ENCODE measurements at places on chromosomes 12 and 14.

DNA sequence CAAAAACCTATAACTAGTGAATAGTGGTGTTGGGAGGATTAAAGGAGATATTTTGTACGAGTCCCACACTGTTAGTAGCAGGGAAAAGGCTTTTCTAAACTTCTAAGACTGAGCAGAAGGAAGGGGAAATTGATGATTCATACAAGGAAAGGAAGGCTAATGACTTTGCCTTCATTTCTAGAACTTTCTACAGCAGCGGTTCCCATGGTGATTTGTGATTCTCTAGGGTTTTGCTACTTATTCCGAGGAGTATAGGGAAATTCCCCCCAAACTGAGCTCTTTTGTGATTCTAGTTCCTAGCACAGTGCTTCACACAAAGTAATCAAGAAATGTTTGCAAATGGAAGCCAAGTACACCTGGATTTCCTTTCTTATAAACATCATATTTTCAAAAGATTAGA is 23.8 kb upstream of the PWP1 start:
- DNase-seq, result no peak

- DNase-seq, result no peak
Observed at GRCh38 chr12:124709722-124710687, 142.6 kb upstream of the NCOR2 start.

DNA sequence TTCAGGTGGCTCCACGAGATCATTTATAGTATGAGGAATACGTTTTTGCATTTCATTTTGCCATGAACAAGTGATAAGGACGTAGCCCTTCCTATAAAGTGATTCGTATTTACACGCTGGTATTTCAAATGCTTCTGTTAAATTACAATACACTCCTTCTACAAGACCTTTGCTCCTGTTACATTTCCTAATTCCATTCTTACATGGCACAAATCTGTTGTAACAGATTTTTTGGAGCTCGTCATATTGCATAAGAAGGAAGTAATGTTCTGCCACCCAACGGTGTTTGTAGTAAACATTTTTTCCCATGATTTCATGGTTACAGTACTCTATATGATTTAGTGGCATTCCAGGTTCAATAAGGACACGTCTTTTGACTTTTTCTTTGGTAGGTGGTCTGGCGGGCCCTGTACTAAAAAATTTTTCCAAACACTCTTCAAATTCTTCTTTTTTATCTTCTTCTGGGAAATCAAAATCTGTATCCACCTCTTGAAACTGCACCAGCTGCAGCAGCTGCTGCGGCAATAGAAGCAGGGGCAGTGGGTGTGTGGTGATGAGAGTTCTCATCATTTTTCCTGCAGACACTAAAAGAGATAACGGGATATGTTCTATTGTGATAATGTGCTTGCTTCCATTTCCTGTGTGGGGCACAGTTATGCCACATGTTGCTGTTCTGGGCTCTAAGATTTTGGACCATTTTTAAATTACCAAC is 4.2 kb downstream of the RNASE9 start:
- DNase-seq, result no peak

GRCh38 chr12:64042911-64043310 is 179.2 kb downstream of the KICS2 start:
- no peak for DNase-seq

DNA sequence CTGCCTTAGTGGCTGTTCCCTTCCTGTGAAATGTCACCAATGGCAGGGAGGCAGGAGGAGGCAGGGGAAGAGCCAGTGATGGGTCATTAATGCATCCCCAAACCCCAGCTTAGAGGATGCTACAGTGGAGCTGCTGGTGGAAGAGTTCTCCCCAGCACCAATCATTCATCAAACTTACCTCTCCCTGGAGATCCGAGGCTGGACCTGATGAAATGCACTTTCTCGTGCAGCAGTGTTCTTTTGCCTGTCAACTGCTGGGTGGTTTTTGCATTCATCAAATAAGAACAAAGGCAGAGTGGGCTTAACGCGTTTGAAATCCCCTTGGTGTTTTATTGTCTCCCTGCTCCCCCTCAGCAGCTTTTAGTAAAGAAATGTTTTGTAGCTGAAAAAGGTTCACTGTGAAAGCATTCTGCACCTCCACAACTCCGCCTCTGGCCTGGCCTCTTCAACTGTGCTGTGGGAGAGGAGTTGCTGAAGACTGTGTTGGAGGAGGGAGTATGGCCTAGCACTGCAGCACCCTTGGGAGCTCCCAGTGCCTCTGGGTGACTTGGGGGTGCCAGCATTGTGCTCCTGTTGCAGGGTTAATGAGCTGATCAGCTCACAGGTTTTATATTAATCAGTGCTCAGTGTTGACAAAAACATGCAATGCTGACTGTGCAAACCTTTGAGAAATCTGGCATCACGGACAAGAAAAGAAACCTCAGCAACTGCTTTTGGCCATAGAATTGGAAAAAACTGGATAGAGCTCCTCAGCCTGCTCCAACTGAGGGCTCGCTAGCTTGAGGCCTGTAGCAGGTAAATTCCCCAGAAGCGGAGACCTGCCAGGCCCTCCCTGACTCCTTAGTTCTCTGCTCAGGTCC is 14.4 kb downstream of the TSPAN9 start:
- DNase-seq, result no peak

DNA sequence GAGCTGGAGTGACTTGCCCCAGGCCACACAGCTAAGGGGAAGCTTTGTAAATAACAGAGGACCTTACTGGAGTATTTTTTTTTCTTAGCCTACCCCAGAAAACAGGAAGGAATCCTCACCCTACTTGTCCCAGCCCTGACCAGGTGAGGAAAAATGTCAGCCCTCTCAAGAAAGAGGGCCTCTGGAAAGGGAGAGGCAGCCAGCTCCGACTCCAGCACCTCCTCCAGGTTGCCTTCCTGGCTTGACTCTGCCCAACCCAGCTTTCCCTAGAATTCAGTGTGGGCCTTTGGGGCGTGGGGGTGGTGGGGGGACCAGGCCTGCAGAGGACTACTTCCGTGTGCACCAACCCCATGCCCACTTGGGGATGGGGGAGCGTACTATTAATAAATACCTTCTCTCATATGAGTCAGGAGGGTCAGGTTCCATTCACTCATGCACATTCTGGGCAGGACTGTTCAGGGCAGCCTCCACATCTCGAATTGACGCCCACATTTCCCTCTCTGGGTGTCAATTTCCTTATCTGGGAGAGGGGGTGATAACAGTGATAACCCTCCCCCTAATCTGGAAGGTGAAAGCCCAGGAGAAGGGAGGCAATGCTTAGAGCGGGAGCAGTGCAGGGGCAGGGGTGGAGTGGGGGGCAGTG is 5.2 kb downstream of the RHOF start:
- DNase-seq, result no peak

DNA sequence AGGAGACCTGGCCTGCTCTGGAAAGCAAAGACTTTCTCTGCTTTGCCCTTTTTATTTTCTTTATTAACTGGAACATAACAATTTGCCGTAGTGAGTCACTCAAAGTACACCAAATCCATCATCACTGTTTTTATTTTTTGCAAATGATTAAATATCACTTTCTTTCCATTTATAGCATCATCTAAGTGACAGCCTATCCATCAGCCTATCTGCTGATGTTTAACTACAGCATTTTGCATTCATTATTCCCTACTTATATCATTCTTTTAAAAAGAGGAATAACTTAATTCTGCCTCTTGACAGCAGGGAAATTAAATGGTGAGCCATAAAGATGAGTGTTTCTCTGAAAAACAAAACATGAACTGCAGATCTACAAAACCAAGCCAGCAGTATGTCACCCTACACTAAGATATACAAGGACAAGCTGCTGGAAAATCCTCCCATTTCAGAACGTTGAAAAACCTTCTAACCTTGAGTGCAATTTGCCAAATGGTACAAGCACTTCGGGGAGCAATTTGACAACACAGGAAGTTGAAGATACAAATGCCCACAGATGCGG is 821.3 kb upstream of the TMEM132C start:
- no peak for DNase-seq

GRCh38 chr12:14322403-14322802 is 43.1 kb upstream of the ATF7IP start:
- DNase-seq, result no peak

GRCh38 chr12:53060721-53061276 is 10.9 kb downstream of the TNS2 start:
- DNase-seq, result no peak

DNA sequence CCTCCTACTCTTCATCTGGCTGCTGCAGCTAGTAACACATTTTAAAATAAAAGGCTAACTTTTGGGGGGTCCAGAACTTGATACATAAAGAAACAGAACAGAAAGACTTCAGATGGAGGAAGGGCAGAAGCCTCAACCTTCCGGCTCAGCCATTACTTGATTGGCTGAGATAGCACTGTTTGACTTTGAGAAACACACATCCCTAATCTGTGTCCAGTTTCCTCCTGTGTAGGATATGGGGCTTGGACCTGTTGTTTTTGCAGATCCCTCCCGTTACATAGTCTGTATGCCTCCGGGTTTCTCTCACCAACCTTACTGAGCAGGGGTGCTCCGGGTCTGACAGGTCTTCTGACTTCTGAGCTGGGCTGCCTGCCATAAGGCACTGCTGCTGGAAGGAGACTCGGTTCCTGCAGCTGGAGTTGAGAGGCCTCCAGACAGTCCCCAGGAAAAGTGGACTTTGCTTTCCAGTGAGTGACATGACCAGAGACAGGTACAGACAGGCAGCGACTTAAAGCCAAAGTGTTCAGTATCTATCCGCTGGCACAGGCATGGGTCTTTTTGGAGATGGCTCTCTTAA is 8.3 kb upstream of the ZNF641 start:
- no peak for DNase-seq

DNA sequence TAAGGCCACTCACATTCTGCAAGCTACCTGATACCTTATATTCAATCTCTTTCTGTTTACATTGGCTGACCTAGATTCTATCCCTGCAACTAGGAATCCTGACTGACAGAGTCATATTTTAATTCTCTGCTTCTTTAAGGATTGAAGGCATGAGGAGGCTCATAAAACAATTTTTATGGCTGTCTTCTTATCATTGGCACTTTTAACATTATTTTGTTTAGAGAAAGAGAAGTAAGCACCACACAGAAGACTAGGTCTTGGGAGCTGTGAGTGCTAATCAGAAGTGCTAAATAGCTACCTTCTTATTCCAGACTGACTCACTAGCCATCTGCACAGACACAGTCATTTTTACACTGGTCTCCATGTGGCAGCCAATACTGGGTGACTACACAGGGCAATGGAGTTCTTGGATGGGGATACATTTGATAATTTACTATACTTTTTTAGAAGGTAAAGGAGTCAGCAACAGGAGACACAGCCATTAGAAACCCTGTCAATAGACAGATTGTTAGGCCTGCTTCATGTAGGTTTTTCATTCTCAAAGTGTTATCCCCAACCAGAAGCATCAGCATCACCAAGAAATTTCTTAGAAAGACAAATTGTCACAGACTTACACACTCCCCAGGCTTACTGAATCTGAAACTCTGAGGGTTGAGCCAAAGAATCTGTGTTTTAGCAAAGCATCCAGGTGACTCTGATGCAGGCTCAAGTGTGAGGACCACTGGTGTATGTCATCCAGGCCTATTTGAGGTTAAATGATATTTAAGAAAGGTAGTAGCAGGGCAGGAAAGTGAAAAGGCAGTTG is 214.1 kb downstream of the DUSP6 start:
- DNase-seq, result no peak

- no peak for DNase-seq
Observed at GRCh38 chr12:67519484-67520433, 128.8 kb upstream of the DYRK2 start.

DNA sequence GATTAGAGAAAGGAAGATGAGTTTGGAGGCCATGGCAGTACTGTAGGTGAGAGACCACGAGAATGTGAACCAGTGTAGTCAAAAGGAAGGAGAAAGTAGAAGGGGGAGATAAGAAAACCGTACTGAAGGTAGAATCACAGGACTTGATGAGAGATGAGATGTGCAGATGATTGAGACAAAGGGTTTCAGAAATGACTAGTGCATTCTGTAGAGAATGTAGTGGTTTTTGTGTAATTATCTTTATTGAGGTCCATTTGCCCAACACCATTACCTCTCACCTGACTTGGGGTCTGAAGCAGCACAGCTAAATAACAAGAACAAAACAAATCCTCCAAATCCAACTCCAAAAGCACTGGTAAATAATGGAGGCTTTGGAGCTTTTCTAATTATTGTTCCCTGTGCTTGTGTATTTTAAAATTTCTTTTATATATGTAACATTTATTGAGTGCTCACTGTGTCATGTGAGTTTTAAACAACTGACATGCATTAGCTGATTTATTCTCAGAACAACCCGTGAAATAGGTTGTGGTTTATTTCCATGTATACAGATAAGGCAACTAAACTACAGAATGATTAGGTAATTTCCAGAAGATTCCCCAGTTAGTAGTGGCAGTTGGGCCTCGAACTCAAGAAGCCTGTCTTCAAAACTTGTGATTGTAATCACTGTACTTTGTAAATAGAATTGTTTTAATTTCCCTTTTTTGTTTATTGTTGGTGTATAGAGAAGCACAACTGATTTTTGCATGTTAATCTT is 390.0 kb downstream of the AEBP2 start:
- DNase-seq, result no peak

DNA sequence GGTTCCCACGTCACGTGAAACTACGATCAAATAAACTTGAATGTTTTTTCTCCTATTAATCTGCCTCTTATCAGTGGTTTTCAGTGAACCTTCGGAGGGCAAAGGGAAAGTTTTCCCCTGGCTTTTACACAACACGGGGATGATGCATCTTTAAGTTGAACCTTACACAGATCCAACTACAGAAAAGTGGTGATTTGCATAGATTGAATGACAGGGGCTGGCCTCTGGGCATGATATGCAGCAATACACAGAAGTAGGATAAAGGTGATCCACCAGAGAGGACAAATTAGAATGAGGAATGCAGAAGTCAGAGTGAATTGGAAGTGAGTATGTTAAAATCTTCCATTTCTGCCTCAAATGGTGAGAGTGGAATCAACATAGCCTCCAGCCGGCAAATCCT is 11.6 kb downstream of the GSG1 start:
- no peak for DNase-seq

DNA sequence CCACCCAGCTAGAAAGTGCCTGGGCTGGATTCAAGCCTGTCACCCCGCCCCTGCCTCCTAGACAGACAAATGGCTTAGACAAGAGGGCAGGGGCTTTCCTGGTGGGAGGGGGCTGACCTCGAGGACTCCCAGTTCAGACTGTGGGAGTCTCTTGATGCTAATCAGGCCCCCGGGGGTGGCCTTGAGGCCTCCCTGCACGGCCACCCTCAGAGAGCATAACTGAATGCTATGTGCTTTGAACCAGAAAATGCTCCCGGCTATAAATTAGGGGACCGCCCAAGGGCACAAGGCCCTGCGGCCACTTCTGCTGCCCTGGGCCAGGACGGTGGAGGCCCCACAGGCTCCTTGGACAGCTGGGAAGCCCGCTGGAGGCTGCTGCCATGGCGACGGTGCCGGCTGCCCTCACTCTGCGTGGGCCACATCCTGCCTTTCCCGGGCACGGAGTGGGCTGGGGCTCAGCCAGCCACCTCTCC is 111.0 kb upstream of the NCOR2 start:
- peak; percentile 75 for DNase-seq

Measured in kidney glomerular epithelial cell (primary cell).